Stimulated activated naive CD8-positive, alpha-beta T cell treated with anti-CD3 and anti-CD28 coated beads, Interleukin-15, Interleukin-2, amounts not matched to agents 100 U/mL and 50 U/mL, for 24 hours (primary cell): ENCODE measurements at places on chromosomes 2 and 18.

GRCh38 chr2:233061591-233062450, 1.7 kb downstream of the INPP5D start:
- DNase-seq = peak; percentile 62

- no peak for DNase-seq
Observed at GRCh38 chr2:215843579-215843978, 169.8 kb downstream of the MREG start.

GRCh38 chr2:191158747-191159146, 8.0 kb upstream of the STAT4 start:
- DNase-seq = no peak

GRCh38 chr18:48811401-48811800, 139.4 kb downstream of the SMAD7 start:
- peak; percentile 0 for DNase-seq

- DNase-seq = no peak
Observed at GRCh38 chr2:168770796-168771195, 31.6 kb upstream of the NOSTRIN start.

DNA sequence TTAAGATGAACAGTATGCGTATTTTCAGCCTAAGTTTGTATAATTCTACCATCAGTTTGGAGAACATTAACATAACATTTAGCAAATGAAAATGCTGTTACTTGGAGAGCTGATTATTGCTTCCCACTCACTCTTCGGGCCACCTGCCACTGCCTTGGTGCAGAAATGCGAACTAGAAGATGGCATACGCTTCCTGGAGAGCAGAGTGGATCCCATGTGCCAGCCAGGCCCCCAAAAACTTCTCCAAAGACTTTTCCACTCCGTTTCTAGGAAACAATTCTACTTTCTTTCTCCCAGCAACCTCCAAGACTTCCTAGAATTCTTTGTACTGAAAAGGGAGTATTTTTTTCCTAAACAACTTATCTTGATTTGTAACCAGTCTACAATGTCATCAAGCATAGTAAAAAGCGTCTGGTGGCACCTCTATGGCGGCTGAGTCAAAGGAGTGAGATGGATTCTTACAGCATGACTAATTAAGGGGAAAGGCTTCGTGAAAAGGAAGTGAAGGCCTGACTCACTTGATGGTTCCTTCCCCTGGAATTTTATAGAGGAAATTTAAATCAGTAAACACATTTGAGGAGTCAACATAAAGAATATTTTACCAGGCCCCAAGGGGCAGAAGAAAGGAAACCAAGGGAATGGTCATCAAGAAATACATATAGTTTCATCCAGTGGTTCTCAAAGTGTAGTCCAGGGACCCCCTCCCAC, 36.6 kb downstream of the FEZ2 start:
- no peak for DNase-seq

DNA sequence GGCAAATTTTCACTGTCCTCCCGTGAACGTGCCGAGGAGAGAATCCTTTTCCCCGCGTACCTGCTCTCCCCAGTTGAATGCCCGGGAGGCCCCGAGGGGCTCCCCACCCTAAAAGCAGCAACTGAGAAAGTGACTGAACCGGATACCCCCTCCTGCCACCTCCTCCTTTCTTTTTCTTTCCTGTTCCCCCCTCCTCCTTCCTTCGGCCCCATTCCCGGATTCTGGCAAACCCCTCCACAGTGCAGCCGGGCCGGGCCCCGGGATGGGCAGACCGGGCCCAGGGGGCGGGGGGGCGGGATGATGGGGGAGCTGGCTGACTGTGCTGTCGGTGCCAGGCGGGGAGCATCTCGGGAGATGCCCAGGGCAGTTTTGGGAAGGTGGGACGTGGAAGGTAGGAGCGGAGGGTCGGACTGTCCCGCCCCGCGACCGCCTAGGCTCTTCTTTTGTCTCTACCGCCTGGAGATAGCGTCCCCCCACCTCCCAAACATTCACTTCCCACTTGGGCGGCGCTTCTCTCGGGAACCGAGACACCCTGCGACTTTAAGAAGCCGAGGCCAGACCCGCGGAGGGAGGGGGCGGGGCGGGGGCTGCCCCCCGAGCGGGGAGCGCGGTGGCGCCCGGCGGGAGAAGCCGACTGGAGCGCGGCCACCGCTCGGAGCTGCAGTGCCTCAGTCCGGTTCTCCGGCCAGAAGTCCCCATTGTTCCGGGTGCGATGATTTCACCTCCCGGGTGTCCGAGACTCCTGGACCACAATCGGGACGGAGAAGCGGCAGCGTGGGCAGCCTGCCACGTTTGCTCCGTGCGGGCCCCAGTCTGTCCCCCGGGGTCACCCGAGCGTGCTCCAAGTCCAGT, 8.2 kb downstream of the DLX2 start:
- DNase-seq = no peak

DNA sequence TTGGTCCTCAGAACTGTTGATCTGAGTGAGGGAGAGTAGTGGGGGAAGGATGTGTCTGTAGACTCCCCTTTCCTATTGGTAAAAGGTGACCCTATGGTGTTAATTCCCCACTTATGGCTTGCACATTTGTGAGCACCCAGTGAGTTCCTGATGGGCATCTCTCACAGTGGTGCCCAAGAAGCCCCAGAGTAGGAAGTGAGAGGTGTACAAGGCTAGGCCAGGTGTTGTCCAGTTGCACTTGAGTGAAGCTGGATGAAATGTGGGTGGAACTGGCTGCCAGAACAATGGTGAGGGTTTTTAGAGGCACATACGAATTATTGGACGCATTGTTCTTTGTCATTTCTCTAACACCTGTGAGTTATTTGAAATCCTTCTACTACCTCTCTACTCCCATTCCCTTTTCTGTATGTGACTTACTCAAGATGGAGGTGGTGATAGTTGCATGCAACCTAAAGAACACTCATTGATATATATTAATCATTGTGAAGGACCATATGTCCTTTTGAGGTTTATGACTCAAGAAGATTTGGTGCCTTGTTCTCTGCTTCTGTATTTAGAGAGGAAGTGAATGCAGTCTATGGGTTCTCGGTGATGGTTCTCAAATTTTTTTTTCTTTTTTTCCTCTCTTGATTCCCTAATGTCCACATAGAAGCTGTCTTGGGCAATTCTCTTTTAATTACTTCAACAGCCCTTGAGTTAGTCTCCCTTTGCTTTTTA, 162.7 kb downstream of the FSHR start:
- DNase-seq = no peak

- DNase-seq = no peak
Observed at GRCh38 chr2:11213090-11213638, 57.9 kb downstream of the SLC66A3 start.

DNA sequence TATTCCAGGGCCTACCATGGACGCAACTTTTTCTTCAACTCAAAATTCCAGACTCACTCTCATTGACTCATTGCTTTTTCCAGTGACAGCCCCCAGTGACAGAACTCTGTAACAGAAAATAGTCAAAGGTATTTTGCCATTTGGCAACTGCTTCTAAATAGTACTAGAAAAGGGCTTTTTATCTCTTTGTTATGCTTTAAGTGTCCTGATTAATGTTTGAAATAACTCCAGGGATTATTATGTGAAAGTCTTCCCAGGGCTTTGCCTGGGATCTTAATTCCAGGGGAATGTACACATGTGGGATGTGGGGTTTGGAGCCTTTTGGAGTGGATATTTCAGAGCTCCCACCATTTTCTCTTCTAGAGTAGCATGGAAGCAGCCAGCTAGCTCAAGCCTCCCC, 198.8 kb downstream of the KCNS3 start:
- DNase-seq = no peak

GRCh38 chr2:240526521-240526920, 31.3 kb downstream of the ANKMY1 start:
- no peak for DNase-seq

DNA sequence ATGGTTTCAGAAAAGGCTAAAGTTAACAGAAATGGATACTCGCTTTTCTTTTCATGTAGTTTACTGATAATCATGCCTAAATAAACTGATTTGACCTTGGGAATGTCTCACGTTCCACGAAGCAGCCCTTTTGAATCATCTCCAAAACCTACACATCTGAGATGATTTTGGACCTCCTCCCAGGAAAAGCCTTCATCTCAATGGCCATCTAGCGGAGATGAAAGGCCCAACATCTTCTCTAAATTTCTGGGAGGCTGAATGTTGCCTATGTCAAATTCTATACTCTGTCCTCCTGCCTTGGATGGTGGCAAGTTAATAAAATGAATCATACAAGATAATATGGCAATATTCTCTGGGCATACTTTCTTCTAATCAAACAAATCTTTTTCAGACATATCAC, 448.5 kb downstream of the ZEB2 start:
- DNase-seq = no peak

DNA sequence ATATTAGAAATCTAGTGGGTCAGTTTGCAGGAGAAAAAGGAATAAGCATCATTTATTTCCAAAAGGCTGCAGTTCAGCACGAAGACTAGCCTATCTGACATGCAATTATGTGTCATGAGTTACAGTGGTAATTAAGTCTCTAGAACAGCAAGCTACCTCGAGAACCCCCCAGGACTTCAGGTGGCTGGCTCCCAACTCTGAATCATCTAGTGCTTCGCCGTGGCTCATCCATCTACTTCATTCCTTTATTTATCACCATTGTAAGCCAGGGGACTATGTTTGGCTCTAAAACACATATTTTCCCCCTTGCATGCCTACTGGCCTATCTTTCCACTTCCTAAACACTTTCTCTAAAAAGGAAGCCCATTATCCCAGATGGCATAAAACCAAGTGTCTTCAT, 121.6 kb downstream of the TXNL1 start:
- DNase-seq = no peak

- no peak for DNase-seq
Observed at GRCh38 chr2:37721201-37721560, 49.7 kb upstream of the CDC42EP3 start.

GRCh38 chr2:4674007-4674406, 970.6 kb downstream of the DCDC2C start:
- DNase-seq = no peak

- DNase-seq = no peak
Observed at GRCh38 chr2:29134933-29135332, 19.7 kb downstream of the CLIP4 start.

GRCh38 chr2:73610111-73610510, 32.1 kb downstream of the NAT8 start:
- DNase-seq = peak; percentile 8

GRCh38 chr2:65035351-65035943, 20.8 kb upstream of the CEP68 start:
- DNase-seq = no peak

GRCh38 chr2:123870206-123870880, 154.7 kb upstream of the CNTNAP5 start:
- no peak for DNase-seq

DNA sequence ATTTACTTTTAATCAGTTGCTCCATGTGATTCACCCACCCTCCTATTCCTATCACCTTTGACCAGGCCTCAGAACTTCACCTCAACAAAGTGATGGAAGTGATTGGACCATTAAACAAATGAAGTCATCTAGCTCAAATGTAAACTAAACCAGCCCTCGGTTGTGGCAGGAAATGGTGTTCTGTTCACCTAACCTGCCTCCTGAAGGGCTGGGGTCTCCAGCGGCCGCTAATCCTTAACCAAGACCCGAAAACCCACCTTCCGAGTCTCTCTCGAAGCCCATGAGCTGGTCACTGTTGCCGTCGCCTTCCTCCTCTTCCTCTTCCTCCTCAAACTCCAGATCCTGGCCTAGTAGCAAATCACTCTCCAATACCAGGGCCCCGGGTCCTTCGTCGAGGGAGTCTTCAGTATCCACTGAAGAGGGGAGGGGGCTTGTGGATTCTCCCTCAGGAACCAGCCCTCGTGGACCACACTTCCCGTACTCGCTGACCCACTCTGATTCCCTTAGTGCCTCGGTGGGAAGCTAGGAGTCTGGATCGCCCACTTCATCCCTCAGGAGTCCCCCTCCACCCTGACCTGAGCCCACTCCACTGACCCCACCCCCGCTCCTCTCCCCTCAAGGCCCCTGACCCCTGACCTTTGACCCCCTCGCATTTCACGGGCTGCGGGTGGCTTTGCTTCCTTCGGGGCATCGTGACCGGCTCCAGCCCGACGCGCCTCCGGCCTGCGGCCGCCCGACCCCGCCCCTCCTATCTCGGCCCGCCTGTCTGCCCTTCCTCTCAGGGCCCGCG, 503 bp downstream of the ZNF513 start:
- peak; percentile 58 for DNase-seq

DNA sequence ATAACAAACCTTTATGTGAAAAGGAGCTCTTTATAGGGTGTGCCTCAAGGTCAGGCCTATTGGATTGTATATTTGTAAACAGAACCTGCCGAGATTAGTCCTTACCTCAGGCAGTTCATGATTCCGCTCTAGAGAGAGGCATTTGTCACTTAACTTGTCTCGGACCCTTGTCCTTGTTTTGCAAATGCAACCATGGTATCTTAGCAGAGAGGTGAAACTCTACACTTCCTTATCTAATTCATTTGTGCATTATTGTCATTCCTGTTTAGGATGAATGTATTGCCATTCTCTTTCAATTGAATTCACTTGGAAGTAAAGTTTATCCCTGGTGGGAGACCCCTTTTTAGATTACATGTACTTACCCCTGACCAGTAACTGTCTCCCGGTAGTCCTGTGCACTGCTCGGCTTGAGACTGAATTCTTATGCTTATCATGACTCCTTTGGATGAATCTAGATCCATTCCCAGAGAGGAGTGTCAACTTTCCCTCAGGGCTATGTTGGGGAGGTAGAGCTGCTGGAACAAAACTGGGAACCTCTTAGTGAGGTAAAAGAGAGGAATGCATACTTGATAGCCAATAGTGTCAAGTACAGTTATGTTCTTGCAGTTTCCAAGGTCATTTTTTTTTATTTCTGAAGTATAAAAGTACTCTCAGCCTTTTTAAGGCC, 46.6 kb downstream of the SGPP2 start:
- no peak for DNase-seq

- DNase-seq = no peak
Observed at GRCh38 chr2:169330555-169331198, 31.7 kb downstream of the LRP2 start.

- DNase-seq = no peak
Observed at GRCh38 chr18:26928670-26929313, 63.3 kb upstream of the AQP4 start.

- DNase-seq = no peak
Observed at GRCh38 chr2:216819055-216819454, 40.8 kb downstream of the TNP1 start.

DNA sequence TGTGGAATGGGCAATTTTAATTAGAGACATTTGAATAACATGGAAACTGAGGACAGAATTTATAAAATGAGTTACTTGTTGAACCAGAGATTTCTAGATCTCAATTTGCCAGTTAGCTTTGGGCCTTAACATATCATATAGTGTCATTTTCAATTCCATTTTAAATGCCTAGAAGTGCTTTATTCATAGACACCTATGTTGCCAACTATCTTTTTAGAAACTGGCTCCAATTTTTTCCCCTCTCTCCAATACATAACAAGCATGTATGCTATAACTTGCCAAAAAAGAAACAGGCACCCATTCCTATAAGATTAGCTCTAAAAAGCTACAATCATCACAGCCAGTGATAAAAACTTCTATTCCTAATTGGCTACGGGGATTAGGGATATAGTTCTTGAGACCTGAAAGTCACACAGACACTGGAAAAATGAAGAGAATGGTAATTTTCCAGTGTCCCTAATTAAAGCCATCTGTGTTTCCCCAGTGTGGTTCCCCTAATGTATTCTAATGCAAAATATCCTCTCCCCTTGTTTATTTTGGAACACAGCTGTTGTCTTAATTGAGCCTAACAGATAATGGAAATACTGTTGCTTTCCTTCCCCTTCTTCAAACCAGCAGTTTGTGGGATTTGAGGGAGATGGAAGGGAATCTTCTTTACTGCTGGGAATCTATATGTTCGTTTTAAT, 205.5 kb upstream of the FSHR start:
- no peak for DNase-seq
